ENCODE measurements at places on chromosomes 2 and 18.

DNA sequence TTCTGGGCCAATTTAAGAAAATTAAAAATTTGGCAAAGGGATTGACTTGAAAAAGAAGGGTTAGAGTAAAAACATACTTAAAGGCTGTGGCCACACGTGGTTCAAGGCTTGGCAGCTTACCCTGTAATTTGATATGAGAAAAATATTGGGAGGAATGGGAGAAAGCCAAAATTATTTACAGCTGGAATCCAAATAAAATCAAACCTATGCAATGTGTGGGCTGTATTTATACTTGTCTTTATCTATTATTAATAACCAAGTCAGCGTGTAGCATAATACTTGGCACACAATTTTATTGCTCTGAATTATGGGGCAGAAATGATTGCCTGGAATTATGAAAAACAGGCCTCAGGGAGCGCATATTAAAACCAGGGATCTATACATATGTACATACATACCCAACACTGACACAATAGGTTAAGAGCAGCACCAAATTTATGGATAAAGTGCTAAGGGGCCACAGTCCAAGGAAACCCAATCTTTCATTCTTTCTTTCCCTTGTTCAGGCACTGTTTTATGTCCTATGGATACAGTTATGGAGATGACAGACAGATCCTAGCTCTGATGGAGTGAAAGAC, 35.6 kb downstream of the FAM124B start:
- DNase-seq: no peak

DNA sequence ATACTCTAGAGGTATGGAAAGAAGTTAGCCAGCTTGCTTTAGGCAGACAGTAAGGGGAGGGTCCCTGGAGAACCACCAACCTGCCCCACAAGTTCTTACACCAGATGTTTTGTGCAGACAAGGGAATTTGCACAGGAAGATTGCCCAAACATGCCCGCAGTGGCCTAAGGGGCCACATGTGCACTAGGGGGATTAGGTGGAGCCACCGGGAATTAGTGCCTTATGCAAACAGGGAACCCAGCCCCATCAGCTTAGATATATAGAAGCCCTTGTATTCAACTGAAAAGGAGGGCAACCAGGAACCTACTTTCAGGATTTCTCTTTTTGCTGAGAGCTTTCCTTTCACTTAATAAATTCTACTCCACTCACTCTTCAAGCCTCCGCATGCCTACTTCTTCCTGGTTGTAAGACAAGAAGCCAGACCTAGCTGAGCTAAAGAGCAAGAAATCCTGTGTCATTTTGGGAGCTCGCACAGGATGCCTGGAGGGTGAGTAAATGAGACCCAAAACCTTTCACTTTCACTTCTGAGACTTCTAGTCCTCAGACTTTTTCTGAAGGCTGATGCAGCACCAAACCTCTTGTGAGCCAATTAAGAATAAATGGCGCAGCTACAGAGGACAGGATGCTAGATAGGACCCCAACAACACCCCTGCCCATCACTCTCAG, 146.3 kb downstream of the GCA start:
- peak; percentile 5 for DNase-seq

GRCh38 chr18:58730618-58731017, 59.4 kb downstream of the MALT1 start:
- peak; percentile 22 for DNase-seq

DNA sequence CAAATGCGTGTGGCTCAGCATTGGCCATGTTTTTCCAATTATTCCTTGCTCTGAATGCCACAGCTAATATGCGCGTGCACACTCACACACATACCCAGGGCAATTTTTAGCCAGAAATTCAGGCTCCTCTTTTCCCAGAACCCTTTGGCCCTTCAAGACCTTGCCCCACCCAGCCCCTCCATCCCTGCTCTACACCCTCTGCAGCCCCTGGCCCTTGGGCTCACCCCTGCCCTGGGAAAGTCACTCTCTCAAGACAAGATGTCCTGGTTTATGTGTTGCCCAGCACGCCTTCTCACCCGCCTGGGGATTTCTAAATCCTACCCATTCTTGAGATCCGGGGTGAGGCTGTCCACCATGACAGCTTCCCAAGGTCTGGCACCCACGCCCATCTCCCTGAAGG, 319.7 kb downstream of the CYP26B1 start:
- DNase-seq: no peak

DNA sequence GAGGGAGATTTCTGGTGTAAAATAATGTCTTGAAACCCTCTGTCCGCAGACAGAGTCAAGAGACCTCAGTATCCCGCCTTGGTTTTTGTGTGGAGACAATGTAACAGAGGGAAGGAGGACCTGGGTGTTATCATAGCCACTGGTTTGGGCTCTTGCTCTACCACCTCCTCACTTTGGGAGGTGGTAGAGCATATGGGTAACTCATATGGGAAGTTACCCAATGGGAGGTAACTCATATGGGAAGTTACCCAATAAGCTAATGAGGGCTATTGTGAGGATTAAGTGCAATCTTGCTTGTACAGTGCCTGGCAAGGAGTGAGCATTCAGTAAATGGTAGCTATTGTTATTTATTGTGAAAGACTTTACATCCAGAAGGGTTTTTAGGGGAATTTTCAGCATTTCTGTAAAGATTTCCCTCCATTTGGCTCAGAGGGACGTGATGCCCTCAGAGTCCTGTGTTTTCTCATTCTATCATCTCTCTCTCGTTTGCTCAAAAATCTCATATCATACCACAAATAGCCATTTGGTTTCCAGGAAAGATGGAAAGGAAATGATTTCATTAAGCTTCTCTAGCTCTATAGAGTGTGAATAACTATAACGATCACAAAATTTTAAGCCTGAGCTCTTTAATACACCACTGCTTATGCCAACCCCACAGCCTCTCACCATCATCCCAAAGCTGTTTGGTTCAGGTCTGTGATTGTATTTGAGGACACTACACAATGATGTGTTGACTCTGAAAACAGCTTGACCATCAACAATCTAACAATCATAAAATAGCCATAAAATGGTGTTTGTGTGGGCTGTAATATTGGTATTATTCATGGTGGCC, 307.7 kb downstream of the STK39 start:
- DNase-seq: peak; percentile 16

GRCh38 chr2:164903204-164903603, 52.1 kb downstream of the SLC38A11 start:
- peak; percentile 29 for DNase-seq

GRCh38 chr2:83565626-83566025, 893.5 kb downstream of the SUCLG1 start:
- DNase-seq: no peak

GRCh38 chr2:161995553-161996016, 78.4 kb downstream of the DPP4 start:
- DNase-seq: no peak

DNA sequence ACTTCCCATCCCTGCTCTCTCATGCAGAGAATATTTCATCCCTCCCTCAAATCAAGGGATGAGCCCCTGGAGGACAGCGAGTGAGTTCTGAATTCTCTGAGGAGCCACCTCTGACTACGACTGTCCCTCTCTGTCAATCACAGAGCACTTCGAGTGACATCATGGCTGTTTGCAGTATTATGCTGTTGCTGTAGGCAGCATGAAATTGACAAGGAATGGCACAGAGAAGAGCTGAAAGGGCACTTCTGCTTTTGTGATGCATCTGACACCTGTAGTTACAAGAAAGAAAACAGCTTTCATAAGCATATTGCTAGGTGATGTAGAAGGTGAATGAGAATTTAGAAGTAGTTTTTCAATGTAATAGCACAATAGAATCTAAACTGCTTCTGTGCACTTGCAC, 166.9 kb downstream of the ARHGAP15 start:
- DNase-seq: no peak

DNA sequence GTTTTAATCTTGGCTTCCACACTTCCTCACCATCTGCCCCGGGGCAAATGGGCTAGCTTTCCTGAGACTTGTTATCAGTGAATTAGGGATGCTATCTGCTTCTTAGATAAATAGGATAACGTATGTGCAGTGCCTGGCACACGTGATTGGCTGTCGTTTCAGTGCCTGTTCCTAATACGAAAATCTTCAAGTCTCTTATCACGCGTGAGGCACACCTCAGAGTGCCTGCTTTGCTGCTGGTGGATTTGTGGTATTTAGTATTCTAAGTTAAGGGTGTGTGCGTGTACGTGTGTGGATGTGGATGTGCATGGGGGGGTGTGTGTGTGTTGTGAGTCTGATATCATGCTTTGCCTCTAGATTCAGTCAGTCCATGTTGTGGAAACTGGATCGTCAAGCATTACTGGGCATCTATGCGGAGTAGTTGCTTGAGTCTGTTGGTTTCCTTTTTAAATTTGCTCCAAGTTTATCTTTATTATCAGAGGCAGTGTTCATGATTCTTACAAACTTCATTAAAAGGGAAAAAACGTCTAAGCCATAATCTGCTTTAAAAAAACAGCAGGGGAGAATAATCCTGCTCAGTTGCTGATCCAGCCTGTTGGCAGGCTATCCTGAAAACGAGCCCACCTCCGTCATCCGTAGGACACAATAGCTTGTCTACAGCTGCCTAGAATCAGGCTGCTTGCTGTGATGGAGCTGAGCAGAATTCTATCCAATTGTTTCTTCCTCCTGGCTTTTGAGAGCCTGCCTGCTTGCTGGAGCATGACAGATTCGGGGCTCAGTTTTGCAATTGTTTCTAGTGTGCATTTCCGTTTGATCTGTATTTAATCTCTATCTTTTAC, 6.6 kb downstream of the SH3RF3 start:
- DNase-seq: no peak

DNA sequence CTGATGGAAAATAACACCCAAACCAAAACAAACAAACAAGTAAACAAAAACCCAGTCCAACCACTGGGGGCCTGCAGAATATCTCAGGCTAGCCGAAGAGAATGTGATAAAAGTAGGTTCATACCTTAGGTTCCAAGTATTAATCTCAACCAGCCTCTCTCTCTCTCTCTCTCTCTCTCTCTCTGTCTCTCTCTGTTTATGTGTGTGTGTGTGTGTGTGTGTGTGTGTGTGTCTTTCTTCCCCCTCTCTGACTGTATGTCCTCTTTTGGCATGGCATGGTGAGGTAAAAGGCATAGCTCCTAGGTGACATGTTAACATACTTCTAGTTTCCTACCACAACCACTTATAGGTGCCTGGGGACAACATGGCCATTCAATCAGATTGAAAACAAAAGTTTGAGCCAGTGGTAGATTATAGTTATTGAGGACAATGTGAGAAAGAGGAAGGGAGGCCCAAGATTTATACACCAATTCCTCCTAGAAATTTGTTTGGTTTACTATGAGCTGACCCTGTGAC, 93.0 kb downstream of the SETBP1 start:
- DNase-seq: no peak

DNA sequence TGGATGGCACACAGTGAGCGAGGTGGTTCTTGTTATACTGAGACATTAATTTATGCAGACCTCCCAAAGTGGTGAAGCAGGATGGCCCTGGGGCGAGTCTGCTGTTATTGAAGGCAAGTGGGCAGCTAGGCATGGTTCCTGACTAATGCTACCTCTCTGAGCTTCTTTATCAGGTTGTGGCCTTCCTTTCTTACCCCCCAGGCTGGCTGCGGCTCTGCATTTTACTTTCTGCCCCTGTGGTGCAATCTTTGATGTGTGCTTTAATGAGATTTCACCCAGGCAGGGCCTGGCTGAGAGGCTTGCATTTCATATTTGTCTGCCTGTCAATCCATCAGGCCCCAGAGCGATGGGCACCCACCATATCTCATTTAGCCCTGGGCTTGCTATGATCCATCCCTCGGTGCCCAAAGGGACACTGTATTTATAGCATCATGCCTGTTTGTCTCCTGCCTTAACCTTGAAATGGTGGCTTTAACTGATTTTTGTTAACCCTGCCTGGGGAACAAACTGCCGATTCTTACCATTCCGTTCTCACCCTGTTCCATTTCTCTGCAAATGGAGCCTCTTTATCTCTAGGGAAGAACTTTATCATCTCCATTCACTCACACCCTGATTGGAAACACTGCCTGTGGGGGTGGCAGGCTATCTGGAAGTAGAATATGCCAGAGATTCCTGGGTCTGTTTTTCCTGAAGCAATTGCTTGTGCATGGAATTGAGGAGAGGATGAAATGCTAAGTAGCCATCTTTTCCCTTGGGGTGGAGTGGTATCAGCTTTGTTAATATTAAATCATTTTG, 316.2 kb upstream of the THSD7B start:
- DNase-seq: no peak

DNA sequence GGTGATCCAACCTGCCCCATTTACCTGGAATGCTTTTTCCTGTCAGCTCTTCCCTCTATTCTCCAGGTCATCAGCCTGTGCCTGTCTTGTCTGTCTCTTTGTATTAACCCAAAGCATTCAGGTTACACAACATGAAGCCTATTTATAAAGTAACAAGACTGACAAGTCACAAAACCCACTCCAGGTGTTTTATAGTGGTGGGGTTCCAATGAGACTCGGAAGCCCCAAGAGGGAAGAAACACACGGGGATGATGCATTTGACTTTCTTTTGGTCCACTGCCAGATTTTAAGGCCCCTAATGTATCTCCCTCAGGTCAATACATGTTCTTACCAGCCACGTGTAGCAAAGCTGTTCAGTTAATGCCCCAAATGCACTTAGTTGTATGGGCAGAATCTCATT, 27.5 kb downstream of the TGFA start:
- no peak for DNase-seq

DNA sequence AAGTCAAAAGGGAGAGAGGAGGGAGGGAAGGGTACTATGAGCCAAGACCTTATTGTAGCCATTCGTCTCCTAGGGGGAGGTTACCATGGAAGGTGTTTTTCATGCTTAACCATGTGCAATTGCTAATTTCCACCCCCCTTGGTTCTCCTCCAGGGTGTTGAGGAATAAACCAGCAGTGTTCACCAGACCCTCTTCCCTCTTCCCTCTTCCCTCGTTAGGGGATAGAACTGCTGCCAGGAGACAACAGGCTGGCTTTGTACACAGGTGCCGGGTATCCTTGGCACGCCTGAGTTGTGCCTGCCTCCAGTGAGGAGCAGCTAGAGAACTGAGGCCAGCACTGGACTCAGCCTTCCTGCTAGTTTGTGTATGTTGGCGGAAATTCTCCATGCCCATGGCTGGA, 41.1 kb upstream of the ARL5A start:
- no peak for DNase-seq

GRCh38 chr2:120861191-120861575, 125.5 kb downstream of the GLI2 start:
- no peak for DNase-seq

DNA sequence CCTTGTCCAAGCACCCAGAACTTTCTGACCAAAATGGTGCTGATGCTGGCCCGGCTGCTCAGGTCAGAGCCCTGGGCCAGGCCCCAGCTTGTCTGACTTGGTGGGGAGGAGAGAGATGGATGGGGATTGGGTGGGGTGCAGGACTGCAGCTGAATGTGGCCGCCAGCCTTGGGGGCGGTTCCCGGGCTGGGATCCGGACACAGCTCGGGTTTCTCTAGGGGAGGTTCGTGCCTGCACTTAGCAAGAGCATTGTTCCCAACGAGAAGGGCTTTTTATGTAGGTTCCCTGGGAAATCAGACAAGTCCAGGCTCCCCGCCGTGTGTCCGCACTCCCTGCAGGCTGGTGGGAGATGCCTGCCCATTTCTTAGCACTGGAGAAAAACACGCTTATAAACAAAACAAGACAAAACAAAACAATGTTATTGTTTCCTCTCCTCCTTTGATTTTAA, 50.5 kb upstream of the HS6ST1 start:
- no peak for DNase-seq

GRCh38 chr18:46751882-46752281, 5.0 kb downstream of the ST8SIA5 start:
- no peak for DNase-seq
